ENCODE measurements at places on chromosomes 5 and 9.

- DNase-seq, result peak; percentile 70
Observed at GRCh38 chr5:72018143-72018803, 89.0 kb upstream of the MAP1B start.

- DNase-seq, result no peak
Observed at GRCh38 chr9:105318729-105319191, 74.3 kb downstream of the SLC44A1 start.

- peak; percentile 95 for DNase-seq
Observed at GRCh38 chr5:174419540-174420132, 304.7 kb upstream of the MSX2 start.

DNA sequence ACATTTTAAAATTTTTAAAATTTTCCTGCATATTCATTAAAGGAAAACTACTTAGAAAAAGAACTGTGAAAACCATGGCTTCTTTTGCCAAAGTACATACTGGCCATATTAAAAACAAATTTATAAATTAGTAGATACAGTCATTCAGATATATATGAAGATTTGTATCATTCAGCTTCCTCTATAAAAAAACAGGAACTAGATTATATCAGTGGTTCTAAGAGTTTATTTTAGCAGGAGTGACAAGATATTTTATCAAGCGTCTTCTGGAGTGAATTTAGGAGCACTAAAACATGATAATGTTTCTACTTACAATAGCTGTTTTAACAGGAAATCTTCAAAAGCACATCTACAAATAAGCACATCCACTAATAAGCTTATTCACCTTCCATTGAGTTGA lies 171.4 kb downstream of the RAPGEF6 start:
- DNase-seq, result no peak

DNA sequence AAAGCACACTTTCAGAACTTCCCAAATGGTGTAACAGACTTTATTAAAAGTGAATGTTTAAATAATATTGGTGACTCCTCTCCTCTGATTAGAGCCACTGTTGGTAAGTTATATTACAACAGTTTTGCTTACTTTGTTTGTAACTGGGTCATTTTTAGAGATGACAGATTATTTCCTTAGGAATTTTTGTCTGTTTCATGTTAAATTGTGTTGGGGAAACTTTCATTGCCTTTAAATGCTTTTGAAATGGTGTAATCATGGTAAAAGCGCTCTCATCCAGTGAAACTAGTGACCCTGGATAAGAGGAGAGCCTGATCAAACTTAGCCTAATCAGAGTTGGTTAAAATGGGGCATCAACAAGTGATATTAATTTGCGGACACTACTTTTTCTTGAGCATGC lies 39.4 kb downstream of the TNPO1 start:
- DNase-seq, result no peak

DNA sequence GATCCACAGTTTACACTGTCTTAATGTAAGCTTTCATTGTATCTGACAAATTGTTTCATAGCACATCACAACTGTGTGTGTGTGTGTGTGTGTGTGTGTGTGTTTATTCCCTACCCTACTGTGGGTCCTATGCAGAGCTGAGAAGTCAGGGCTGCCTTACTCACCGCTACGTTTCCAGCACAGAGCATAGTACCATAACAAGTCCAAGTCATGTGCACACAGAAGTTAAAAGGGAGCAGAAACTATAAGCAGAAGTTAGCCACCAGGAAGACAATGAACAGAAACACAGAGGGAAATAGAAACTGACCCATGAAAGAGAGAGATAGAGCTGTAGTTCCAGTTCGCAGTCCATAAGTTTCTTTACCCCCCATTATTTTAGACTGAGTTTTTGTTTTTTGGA lies 38.2 kb upstream of the DMXL1 start:
- DNase-seq, result no peak

DNA sequence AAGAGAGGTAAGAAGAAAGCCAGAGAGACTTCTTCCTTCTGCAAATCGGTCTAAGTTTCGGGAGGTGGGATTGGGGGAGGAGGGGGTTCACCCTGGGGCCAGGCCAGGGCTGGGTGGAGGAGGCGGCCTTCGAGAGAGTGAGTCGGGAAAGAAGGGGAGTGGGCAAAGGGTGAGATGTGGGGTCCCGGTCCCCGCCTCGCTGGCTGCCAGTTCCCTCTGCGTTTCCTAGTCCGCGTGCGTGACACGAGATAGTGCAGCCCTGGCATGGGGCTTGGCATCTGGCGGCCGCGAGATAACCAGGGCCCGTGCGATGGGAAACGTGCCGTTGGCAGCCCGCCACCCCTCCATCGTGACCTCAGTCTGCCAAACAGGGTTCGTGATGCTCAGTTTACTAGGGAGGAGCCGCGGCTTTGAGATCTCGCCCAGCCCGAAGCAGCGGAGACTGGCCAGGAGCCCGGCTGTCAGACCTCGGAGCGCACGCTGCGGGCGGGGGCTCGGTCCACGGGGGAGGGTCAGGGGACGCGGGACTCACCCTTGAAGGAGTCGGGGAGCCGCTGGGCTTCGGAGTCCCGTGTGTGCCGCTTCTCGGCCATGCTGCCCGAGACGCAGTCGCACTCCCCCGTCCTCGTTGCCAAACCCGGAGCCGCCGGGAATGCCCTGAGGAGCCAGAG lies at the start of gene STOM:
STOM (minus strand) TSS at position 656 of the 671 bp plus-strand sequence; CDS start at position 593, 63 bp downstream.
- peak; percentile 92 for DNase-seq

DNA sequence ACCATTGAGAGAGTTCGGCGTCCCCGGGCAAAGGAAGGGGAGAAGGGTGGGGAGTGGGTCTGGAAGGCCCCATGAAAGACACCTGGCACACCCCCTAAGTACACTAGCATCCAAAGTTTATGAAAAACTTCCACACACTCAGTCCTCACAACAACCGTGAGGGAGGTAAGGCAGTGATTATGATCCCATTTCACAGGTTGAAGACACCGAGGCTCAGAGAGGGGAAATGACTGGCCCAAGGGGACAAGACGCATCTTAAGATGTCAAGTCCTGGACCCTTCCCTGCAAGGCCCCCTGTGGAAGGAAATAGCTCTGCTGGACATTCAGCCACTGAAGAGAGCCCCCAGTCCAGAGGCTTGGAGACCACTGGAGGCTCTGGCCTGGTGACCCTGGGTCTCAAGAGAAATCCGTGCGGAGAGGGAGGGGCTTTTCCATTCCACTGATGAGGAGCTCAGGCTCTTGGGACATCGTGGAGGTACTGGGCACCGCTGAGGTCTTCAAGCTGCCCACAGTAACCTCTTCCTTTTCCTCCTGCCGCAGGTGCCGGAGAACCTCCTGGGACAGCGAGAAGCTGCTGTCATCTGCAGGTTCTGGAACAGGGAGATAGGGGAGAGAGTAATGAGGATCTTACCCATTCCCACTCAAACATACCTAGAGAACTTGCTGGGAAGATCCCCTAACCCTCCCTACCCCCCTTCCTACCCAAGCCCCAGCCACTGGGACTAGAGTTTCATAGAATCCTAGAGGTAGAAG lies 5.2 kb downstream of the SMIM33 start:
- DNase-seq, result no peak

All from fibroblast of pulmonary artery (primary cell).